ENCODE measurements at places on chromosomes 11 and 22.

GRCh38 chr11:23727387-23727786 lies 769.5 kb upstream of the LUZP2 start:
- DNase-seq, result no peak

- DNase-seq, result no peak
Observed at GRCh38 chr22:34067031-34067430, 146.8 kb upstream of the LARGE1 start.

DNA sequence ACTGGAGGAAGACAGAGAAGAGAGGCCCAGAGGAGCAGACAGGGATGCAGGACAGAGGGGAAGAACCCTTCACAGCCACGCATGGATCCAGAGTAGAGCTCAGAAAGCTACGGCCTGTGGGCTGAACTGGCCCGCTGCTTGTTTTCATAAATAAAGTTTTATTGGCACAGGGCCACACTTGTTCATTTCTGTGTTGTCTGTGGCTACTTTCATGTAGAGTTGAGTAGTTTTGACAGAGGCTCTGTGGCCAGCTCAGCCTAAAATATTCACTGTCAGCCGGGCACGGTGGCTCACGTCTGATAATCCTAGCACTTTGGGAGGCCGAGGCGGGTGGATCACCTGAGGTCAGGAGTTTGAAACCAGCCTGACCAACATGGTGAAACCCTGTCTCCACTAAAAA lies 26.2 kb upstream of the GAL start:
- no peak for DNase-seq

GRCh38 chr11:119523539-119524157 lies 100.7 kb upstream of the THY1 start:
- DNase-seq, result no peak

DNA sequence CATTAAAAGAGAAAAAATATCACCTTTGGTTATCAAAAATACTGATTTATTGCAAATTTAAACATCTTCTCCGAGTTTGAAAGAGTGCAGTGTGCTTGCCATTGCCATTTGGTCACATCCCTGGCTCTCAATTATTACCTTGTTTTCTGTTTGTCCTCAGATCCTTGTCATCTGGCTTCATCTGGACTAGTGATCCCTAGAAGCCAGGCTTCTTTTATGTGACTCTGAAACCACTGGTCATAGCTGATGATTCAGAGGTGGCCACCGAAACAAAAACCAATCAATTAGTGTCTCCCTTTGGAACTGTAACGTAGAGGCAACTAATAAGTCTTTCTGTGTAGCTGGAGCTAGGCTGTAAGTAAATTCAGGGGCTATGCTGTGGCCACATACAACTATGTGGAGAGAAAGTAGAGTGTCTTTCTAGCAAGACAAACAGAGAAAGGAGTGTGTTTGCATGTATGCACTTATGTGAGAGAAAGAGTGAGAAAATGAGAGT lies 237.9 kb downstream of the LUZP2 start:
- DNase-seq, result no peak

DNA sequence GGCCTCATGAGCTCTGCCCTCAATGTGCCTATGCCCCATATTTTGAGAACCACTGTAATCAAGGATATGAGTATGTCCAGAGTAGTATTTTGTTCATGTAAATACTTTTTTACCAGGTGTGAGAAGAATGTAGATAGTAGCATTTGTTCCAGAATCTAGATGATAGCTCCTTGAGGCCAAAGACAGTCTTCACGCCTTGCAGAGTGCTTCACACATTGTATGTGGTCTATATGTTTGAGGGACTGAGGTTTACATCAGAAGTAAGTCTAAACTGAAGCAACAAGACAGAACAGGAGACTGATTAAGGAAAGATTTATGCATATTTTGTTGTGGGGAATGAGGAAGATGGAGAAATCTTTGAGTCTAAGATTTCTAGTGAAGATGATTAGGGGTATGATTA lies 12.5 kb downstream of the CEP57 start:
- no peak for DNase-seq

- no peak for DNase-seq
Observed at GRCh38 chr22:42955087-42955635, 59.8 kb downstream of the PACSIN2 start.

- DNase-seq, result no peak
Observed at GRCh38 chr11:27130806-27131205, 90.2 kb downstream of the BBOX1 start.
